AG08395 (cell line): ENCODE measurements at places on chromosomes 2 and 18.

DNA sequence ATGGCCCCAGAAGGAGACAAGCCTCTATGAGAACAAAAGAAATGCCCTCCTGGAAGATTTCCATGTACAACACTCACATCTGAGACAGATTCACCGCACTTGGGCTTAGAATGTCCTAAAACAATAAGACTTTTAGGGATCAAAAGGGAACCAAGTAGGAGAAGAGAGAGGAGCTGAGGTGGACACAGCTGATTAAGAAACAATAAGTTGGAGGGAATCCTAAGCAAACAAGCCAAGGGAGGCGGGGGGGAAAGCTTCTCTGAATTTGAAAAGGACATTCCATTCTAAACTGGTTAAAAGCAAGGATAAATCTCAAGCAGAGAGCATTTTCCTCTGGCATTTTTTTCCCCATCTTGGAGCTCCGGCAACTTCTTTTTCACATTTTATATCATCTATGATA, 9.9 kb downstream of the ACVR1 start:
- peak; percentile 50 for DNase-seq

- DNase-seq, result no peak
Observed at GRCh38 chr2:88865801-88866371, 174.4 kb downstream of the RPIA start.

DNA sequence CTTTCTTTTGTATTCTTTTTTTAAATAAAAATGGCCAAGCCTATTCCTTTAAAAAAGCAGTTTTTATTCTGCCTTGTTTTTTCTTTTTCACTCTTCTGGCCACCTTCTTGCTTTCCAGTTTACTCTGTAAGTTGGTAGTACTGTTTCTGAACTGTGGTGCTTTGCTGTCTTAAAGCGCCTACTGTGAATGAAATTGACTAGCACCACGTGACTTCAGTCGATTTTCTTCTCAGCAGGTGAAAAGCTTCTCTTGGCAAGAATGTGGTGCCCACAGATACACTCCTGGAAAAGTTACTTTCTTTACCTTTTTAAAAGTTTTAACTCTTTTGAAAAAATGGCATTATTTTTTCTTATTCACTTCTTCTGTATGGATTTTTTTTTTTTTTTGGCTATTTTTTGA, 32.4 kb downstream of the DYNC1I2 start:
- DNase-seq, result no peak

GRCh38 chr18:13760047-13760446, 33.6 kb downstream of the RNMT start:
- no peak for DNase-seq

GRCh38 chr2:62344472-62344871, 148.6 kb downstream of the B3GNT2 start:
- DNase-seq, result no peak

DNA sequence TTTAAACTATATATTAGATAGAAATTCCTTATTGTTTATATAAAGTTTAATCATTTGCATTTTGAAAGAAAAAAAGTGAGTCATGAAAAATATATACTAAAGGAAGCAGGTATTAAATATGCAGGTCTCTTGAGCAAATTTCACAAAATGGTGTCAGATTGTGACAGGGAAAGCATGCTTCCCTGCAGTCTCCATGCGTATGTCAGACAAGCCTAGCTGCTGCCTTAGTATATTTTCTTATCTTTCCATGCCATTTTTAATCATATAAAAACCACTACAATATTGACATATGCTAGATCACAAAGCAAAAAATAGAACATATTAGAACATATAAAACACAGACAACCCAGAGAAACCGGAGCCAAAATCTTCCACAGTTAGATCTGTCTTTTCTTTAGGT, 1137.7 kb upstream of the DDX18 start:
- no peak for DNase-seq

- peak; percentile 9 for DNase-seq
Observed at GRCh38 chr2:181190711-181191110, 210.3 kb downstream of the UBE2E3 start.

DNA sequence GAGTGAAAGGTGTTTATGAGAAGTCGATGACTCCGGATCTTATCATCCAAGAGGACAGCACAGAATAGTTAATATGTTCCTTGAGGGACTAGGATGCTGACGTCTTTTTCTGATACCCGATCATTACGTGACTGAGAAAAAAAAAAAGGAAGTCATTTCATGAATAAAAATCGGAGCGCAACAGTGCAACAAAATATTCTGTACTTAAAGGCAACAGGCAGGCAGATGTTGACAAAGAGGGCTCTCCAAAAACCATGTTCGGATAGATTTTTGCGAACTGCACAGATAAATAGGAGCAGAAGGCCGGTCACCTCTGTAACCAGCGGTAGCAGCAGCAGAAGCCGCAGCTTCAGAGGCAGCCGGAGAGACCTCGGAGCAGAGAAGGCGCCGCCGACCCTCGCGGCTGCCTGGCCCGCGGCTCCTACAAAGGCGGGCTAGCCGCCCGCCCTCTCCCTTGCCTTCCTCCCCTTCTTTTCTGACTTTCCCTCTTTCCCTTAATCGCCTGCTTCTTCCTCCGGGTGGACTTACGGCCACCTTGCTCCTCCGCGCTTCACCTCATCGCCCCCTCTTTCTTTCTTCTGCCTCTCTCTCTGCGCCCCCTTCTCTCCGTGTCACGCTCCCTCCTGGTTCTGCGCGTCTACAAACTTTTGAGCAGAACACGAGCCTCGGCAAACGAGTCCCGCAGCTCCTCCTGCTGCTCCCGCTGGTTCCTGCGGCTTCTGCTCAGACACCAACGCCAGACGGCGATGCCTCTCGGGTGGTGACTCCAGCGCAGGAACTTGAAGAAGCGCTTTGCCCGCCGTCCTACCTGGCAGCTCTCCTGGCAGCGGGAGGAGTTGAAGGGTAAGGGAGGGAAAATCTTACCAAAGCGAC, at the start of gene ADCYAP1:
Gene ADCYAP1, plus strand, starts transcription at position 654 of the 873 bp plus-strand sequence. CDS start 516 bp downstream, outside the sequence.
- no peak for DNase-seq

DNA sequence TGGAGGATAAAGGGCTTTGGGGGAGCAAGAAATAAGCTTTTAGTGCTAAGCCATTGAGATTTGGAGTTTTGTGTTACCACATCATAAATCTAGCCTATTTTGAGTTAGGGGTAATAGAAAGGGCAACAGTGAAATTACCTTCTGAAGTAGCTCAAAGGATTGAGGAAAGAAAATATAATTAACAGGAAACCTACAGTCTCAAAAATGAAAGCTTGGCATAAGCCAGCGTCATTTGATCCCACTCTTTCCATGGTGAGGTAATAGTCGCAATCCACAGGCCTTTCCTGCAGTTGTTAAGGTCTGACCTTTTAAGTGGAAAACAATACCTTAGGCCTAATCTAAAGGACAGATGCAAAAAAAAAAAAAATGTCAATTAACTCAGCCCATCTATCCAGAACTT, 182.7 kb downstream of the UXS1 start:
- no peak for DNase-seq

GRCh38 chr2:203594541-203594940, 59.4 kb upstream of the RAPH1 start:
- DNase-seq, result peak; percentile 28

DNA sequence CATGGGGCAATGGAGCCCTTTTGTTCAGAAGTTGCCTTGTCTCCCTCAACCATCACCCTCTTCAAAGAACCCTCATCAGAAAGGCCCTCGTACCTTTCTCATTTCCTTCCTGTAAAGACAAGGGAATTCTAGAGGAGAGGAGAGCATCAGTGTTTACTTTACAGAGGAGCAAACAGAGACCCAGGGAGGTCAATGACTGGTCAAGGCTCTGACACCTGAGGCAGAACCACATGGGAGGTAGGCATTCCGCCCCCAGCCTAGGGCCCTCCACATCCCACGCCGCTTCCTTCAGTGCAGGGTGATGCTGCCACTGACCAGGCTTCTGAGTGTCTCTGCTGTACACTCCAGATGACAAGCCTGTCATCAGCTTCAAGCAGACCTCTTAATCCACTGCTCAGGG, 104.7 kb downstream of the NRP2 start:
- no peak for DNase-seq

DNA sequence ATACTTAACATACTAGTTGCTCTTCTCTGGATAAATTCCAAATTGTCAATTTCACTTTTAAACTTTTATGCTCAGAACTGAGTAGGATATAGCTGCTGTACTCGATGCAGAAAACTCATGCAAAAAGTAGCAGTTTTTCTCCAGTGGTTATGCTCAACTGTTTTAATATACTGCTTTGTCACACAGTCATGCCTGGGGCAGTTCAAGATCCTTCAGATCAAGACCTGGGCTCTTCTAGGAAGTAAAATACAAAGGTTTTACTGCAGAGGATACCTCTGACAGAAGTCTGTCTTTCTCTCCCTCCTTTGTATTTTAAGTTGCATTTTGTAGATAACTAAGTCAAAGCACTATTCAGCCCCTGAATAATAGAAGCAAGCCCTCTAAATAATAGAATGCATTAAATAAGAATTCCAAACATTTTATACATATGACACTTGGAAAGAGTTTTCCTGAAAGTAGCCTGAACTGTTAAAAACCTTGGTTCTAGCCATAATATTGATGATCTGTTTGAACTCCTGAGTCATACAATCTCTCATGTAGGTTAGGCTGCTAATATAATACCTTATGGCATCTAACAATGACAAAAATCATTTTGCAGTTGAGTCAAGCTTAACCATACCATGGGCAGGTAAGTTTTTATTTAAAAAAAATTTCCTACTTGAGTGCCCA, 183.3 kb upstream of the TRIB2 start:
- DNase-seq, result no peak

- no peak for DNase-seq
Observed at GRCh38 chr2:136162438-136162837, 44.5 kb upstream of the CXCR4 start.

DNA sequence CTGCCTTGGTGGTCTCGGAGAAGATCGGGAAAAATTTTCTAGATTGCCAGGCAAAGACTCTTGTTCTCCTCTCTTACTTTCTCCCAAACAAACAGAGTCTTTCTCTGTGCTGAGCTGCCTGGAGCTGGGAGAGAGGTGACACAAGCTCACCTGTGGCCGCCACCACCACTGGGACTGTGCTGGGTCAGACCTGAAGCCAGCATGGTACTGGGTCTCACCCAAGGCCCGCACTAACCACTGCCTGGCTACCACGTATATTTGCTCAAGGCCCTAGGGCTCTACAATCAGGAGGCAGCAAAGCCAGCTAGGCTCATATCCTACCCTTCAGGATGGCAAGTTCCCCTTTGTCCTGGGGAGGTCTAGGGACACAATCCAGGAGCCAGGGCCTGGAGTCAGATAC, 312.2 kb downstream of the DLGAP1 start:
- no peak for DNase-seq

- DNase-seq, result no peak
Observed at GRCh38 chr2:106843001-106843909, 42.7 kb downstream of the ST6GAL2 start.

GRCh38 chr2:233221378-233222063, 30.0 kb upstream of the ATG16L1 start:
- no peak for DNase-seq

DNA sequence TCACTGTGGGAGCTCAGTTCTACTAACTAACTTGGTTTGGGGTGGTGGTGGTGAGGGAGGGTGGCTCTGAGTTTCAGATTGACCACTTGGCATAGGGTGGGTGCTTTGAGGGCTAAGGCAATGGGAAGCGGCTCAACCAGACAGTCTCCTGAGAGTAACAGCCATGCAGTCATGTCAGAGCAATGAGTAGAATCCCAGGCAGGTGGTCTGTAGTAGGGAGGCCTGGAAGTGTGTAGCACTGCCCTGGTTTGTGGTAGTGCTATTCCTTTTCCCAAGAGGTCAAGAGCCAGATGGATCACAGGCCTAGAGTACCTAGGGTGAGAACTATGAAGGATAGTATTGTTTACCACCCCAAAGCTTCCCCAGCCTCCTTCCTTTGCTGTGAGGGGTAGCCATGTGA, 18.7 kb upstream of the RAPH1 start:
- no peak for DNase-seq

GRCh38 chr18:24514439-24514838, 54.0 kb downstream of the HRH4 start:
- peak; percentile 10 for DNase-seq

DNA sequence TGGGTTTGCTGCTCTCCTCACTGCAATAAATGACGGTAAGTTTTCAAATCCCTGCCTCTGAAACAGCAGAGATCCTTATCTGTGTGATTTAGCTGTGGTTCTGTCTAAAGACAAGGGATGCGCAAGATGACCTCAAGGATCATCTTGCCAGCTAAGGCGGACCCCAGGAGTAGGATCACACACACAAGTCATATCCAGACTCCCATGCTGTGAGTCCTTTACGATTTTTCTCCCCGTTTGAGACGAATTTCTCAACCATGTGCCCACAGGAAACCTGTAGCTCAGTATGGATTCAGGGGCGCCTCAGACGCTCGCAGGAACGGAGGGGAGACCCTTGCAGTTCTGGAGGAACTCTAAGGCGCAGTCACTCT, 11.1 kb upstream of the DCTN1 start:
- DNase-seq, result peak; percentile 56

- no peak for DNase-seq
Observed at GRCh38 chr2:19109518-19109917, 248.9 kb downstream of the OSR1 start.

DNA sequence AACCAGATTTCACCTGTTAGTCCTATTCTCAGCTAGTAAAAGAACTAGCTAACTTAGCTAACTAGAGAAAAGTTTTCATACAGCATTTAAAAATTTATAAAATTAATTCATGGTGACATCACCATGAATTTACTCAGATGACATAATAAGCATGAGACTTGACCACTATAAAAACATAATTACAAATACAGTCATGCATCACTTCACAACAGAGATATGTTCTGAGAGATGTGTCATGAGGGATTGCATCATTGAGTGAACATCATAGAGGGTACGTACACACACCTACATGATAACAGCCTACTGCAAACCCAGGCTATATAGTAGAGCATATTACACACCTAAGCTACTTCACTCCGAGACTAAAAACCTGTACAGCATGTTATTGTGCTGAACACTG, 481.3 kb upstream of the CHAC2 start:
- DNase-seq, result no peak

- DNase-seq, result peak; percentile 83
Observed at GRCh38 chr2:12498704-12499103, 218.0 kb upstream of the TRIB2 start.

DNA sequence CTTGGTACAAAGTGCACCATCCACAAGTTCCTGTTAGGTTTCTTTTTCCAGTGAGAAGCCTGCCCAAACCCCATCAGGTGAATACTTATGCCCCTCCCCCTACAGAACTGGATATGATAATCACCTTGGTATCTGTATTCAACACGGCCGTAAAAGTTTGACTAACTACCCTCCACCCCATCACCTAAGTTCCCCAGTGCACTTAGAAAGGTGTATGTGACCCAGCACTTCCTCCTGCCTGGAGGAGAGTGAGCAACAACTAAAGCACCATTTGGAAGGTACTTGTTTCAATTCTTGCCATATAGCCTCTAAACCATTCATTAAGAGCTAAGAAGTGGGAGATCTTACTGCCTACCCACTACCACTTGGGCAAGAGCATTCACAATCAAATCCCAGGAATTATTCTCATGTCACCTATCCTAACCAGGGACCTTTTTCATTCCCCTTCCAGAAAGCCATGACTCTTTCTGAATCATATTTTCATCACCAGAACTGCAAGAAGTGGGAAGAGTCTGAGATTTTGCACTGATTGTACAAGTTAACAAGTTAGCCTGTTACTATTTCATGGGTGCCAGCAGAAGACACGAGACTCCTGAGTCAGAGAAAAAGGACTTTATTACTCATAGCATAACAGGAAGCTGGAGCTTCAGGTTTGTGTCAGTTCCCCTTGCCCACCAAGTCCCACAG, 53.5 kb upstream of the NDUFV2 start:
- DNase-seq, result peak; percentile 31

- DNase-seq, result no peak
Observed at GRCh38 chr2:201348758-201349157, 8.4 kb downstream of the FLACC1 start.

GRCh38 chr2:149490296-149490695, 97.3 kb downstream of the MMADHC start:
- peak; percentile 70 for DNase-seq

- no peak for DNase-seq
Observed at GRCh38 chr18:44857744-44858491, 177.2 kb downstream of the SETBP1 start.
